ENCODE measurements at places on chromosomes 12 and 14. TPM values are rescaled to one million over a fixed set of nuclear protein-coding genes. Genes with fewer than 3 reads are reported as not detected.

The PRKD1 gene
- total RNA-seq: 10.4 TPM

The KRT1 gene
- not detected for total RNA-seq

The HOTAIR gene
- total RNA-seq: not detected

The PHLDA1 gene
- 31.5 TPM for total RNA-seq

The CBLN3 gene
- total RNA-seq: 1.3 TPM

The OVCH1 gene
- total RNA-seq: 0.85 TPM

The KRT2 gene
- total RNA-seq: not detected

The ASPG gene
- not detected for total RNA-seq

The FGF6 gene
- total RNA-seq: not detected

The JAG2 gene
- total RNA-seq: 96.3 TPM

The SNRPF gene
- 24.5 TPM for total RNA-seq

The MANSC4 gene
- total RNA-seq: not detected

The MORN3 gene
- 1.1 TPM for total RNA-seq

The CLECL1 gene
- total RNA-seq: not detected

The CCDC196 gene
- total RNA-seq: not detected

The SRGAP1 gene
- 2.0 TPM for total RNA-seq

The OR5AU1 gene
- not detected for total RNA-seq

The CLEC4D gene
- total RNA-seq: not detected

The IL31 gene
- total RNA-seq: not detected

The OR6C2 gene
- not detected for total RNA-seq

The DPPA3 gene
- total RNA-seq: not detected

The GLIPR1L1 gene
- total RNA-seq: not detected

The STXBP6 gene
- total RNA-seq: not detected

The LHX5 gene
- total RNA-seq: not detected

The CLEC6A gene
- not detected for total RNA-seq

The RAD9B gene
- total RNA-seq: 0.38 TPM

The LRP1 gene
- 46.5 TPM for total RNA-seq

All from endothelial cell of coronary artery (primary cell).